ENCODE measurements at places on chromosomes 3 and 15.
A peak's percentile ranks its signal among the peaks of the same experiment; 100 is the strongest.

DNA sequence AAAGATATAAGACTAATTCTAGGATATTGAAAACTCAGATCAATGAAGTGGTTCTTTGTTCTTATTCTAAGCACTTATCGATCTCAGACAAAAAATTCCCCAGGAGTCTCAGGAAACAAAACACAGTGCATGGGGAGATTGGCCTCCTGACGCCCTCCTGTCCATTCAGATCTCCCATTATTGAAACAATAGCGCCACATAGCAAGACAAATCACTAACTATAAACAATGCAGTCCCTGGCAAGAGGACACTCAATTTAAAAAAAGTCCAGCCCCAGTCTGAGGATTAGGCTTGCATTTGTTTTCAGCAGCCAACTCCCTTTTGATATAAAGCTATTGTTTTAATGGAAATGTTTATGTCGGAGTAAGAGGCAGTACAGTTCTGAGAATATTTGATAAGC lies 528.2 kb downstream of the GABRG3 start:
- no peak for DNase-seq

- peak; percentile 24 for DNase-seq
Observed at GRCh38 chr3:29822071-29822470, 541.2 kb downstream of the RBMS3 start.

DNA sequence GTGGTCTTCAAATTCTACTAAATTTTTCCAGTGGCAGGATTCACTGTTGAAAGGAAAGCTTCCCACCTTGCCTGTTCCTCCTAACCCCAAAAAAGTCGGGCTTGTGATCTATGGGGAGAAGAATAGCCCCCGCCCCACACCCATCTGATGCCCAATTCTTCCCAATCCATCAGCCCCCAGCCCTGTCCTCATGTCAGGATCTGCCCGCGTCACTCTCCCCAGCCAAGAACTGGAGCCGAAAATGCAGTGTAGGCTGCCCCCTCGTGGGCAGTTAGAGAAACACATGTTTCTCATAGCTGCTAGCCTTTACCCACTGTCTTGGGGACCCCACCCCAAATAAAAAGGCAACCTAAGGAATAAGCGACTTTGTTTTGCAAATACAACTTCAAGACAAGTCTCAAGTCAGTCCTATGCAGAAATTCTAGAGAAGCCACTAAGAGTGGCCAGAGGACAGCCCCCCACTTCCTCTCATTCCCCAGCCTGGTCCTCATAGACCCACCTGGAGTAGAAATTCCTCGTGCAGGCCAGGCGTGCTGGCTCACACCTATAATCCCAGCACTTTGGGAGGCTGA lies 13.0 kb upstream of the CSK start:
- DNase-seq, result no peak

DNA sequence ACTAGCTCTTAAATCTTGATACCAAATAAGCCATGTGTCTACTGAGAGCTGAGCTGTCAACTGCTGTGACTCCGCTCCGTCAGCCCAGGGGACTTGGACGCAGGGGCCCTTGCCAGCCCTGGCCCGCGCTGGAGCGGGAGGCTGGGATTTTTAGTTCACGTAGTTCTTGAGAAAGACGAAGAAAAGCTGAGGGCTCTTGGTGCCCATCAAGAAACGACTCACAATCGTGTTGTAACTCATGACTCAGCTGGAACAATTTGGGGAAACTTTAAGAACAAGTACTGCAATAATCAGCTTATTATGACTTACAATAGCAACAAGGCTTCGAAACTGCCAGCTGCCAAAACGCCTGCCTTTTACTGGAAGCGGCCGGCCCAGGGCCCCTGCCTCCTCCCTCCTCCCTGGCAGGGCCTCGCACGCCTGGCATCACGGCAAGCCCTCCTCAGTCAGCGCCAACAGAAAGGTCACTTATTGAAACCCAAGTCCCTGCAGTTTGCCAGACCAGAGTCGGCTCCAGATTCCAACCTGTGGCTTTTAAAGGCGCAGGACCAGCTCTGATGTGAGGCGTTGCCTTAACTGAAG lies 60.3 kb downstream of the RGMA start:
- DNase-seq, result no peak

- DNase-seq, result no peak
Observed at GRCh38 chr3:102057781-102058421, 208.6 kb downstream of the NFKBIZ start.

Measured in KG1 (cell line).